ENCODE measurements at places on chromosomes 1 and 21. TPM values are rescaled to one million over a fixed set of nuclear protein-coding genes. Genes with fewer than 3 reads are reported as not detected.

GRCh38 chr21:35565204-35565611 is 495.1 kb downstream of the SETD4 start:
- DNase-seq, result peak; percentile 49

DNA sequence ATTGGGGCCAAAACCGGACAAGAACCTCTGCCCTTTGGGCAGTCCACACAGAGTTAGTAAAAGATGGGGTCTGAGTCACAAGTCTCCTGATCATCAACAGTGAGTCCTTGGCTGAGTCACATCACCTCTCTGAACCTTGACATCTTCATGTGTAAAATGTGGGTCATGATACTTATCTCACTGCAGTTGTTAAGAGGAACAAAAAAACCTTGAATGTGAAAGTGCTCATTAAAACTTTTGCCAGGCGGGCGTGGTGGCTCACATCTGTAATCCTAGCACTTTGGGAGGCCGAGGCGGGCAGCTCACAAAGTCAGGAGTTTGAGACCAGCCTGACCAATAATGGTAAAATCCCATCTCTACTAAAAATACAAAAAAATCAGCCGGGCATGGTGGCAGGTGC is 15.7 kb downstream of the S100A16 start:
- DNase-seq, result no peak

DNA sequence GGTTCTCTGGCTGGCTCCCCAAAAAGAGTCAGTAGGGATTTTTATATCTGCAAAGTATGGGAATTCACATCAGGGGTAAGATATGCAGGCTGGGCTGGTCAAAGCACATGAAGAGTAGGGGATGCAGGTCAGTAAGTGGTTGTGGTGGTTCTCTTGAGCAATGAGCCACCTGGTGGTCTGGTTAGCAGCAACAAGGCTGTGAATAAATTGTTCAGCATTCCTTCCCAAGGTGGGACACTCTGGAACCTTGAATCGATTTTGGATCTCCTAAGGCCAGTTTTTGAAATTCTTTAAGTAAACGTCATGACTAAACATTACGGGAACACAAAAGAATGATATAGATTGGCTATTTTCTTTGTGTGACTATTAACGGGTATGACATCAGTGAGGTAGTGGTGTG is 563.0 kb upstream of the NEGR1 start:
- no peak for DNase-seq

GRCh38 chr1:222054416-222054815 is 312.5 kb upstream of the DUSP10 start:
- no peak for DNase-seq

DNA sequence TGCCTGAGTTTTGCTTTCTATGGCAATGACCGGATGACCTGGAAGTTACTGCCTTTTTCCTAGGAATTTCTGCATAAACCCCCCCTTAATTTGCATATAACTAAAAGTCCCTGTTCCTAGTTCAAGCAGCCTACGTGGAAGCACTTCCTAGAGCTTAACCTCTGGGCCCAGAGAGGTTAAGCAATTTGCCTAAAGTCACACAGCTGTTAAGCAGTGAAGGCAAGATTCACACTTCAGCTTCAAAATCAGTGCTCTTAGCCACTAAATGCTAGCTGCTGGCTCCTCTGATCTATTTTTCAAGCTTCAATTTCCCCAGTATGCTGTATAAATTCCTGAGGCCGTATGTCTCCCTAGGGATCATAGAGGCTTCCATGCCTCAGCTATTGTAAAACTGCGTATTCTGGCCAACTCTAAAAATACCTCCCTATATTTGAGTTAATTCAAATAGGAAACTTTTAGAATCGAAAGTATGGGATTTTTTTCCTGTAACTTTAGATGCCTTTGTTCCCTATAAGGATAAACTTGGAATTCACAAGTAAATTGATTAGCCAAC is 53.1 kb upstream of the CD5L start:
- no peak for DNase-seq

GRCh38 chr1:234533975-234534876 is 55.2 kb upstream of the TARBP1 start:
- peak; percentile 98 for DNase-seq

DNA sequence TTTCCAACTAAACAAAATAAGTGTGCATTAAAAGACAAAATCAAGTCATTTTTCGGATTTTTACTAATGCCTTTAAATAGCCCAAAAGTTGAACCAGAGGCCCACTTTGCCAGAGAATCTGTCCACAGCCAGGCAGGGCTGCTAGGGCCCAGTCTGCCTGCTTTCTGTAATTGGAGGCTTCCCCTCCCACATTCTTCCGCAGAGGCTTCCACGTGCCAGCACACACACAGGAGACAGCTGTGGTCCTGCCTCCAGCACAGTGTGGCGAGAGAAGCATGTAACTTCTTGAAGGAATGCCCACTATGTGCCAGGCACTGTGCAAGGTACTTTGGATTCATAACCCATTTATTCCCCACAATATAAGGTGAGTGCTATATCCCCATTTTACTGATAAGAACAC is 11.3 kb upstream of the PDZK1IP1 start:
- DNase-seq, result no peak

The OR2G6 gene
- not detected for total RNA-seq

The SH2D1B gene
- total RNA-seq, result 0.11 TPM
